ENCODE measurements at places on chromosomes 5 and 9.

GRCh38 chr5:113215401-113216060 lies 219.3 kb downstream of the TSSK1B start:
- H3K27me3 ChIP-seq = no peaks in the 10 kb centered on the region
- H3K4me1 ChIP-seq = peaks cover 45% of the 10 kb centered on the region
- H3K36me3 ChIP-seq = no peaks in the 10 kb centered on the region
- DNase-seq = no peak

DNA sequence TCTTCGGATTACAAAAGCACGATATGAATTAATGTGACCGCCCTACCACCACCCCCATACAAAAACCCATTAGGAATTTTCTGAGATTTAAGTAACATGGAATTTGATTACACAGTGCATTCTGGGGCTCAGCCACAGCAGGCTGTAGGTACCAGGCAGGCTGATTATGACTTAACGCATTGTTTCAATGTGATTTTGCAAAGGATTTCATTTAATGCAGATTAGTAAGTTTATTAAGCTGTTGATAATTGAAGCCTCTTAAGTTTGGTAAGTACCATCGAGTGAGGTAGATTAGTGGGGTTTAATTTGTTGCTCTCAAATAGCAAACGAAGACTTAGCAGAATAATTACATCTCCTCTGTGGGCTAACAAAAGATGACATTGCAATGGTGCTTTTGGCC lies 240.1 kb downstream of the TRPM3 start:
- DNase-seq = no peak
- H3K4me1 ChIP-seq = no peaks in the 10 kb centered on the region
- H3K27me3 ChIP-seq = no peaks in the 10 kb centered on the region
- H3K36me3 ChIP-seq = no peaks in the 10 kb centered on the region
- H3K4me3 ChIP-seq = no peak overlapping the region
- no peak overlapping the region for H3K27ac ChIP-seq

- no peak overlapping the region for H3K27ac ChIP-seq
- no peak for DNase-seq
- H3K4me3 ChIP-seq = no peak overlapping the region
- peaks cover 12% of the 10 kb centered on the region for H3K36me3 ChIP-seq
- no peaks in the 10 kb centered on the region for H3K27me3 ChIP-seq
These were observed 7.6 kb downstream of the GPX3 start for GRCh38 chr5:151027961-151028479.

GRCh38 chr5:73066466-73066865 lies 53.9 kb upstream of the TMEM171 start:
- no peaks in the 10 kb centered on the region for H3K27me3 ChIP-seq
- no peak overlapping the region for H3K27ac ChIP-seq
- no peaks in the 10 kb centered on the region for H3K4me1 ChIP-seq
- peaks cover 14% of the 10 kb centered on the region for H3K36me3 ChIP-seq
- DNase-seq = no peak
- H3K4me3 ChIP-seq = no peak overlapping the region

- no peak overlapping the region for H3K4me3 ChIP-seq
- H3K27ac ChIP-seq = no peak overlapping the region
- no peak for DNase-seq
- H3K4me1 ChIP-seq = no peaks in the 10 kb centered on the region
- peaks cover 12% of the 10 kb centered on the region for H3K36me3 ChIP-seq
These were observed 49.7 kb downstream of the PLPP1 start for GRCh38 chr5:55485073-55485472.

GRCh38 chr5:80083101-80083890 lies 48.1 kb downstream of the THBS4 start:
- DNase-seq = peak; percentile 75
- H3K4me1 ChIP-seq = no peaks in the 10 kb centered on the region
- no peaks in the 10 kb centered on the region for H3K36me3 ChIP-seq
- H3K4me3 ChIP-seq = no peak overlapping the region

GRCh38 chr5:71865665-71866320 lies 146.7 kb downstream of the CARTPT start:
- no peaks in the 10 kb centered on the region for H3K27me3 ChIP-seq
- H3K27ac ChIP-seq = no peak overlapping the region
- no peaks in the 10 kb centered on the region for H3K36me3 ChIP-seq

- DNase-seq = no peak
- H3K4me3 ChIP-seq = no peak within 1 kb of the TSS
- no peaks in the 10 kb centered on the region for H3K27me3 ChIP-seq
- H3K36me3 ChIP-seq = no peaks in the 10 kb centered on the region
- H3K27ac ChIP-seq = no peak within 1 kb of the TSS
- no peaks in the 10 kb centered on the region for H3K4me1 ChIP-seq
These were observed at the start of gene SAXO1 for GRCh38 chr9:19033015-19033414. SAXO1 (minus strand) TSS chr9:19033209; CDS start chr9:19032908, 301 bp downstream.

GRCh38 chr5:172403817-172404216 lies 50.5 kb downstream of the SH3PXD2B start:
- DNase-seq = peak; percentile 40
- H3K36me3 ChIP-seq = no peaks in the 10 kb centered on the region
- H3K4me1 ChIP-seq = peaks cover 30% of the 10 kb centered on the region
- H3K4me3 ChIP-seq = no peak overlapping the region

- H3K4me1 ChIP-seq = peaks cover 5% of the 10 kb centered on the region
- no peak overlapping the region for H3K4me3 ChIP-seq
- no peaks in the 10 kb centered on the region for H3K27me3 ChIP-seq
- DNase-seq = no peak
- H3K27ac ChIP-seq = peak overlapping the region; percentile 90
- no peaks in the 10 kb centered on the region for H3K36me3 ChIP-seq
These were observed 98.8 kb upstream of the KLF4 start for GRCh38 chr9:107588393-107588792.

DNA sequence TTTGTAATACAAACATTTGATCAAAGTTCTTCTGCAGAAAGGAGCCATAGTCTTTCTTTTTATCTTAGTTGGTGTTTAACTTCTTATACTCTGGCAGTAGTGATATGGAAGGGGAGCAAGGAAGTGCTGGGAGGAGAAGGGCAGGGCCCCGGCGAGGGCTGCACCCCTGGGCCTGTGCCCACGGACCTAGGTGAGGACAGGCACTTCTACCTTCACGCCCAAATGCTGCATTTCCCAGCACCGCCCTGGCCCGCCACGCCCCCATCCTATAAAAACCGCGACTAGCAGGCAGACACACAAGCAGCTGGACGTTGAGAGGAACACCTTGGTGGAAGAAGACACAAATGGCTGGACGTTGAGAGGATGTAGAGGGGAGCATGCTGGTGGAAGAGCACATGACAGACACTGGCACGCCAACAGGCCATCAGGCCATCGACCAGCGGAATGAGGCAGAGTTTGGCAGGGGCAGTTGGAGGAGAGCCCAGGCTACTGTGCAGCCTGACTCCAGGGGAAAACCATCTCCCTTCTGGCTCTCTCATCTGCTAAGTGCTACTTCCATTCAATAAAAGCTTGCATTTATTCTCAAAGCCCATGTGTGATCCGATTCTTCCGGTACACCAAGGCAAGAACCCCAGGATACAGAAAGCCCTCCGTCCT lies 81.5 kb upstream of the C9orf72 start:
- H3K27me3 ChIP-seq = no peaks in the 10 kb centered on the region
- no peak overlapping the region for H3K4me3 ChIP-seq
- H3K27ac ChIP-seq = no peak overlapping the region
- DNase-seq = no peak
- no peaks in the 10 kb centered on the region for H3K36me3 ChIP-seq
- H3K4me1 ChIP-seq = no peaks in the 10 kb centered on the region

GRCh38 chr5:76388791-76389512 lies 14.1 kb upstream of the IQGAP2 start:
- DNase-seq = no peak
- H3K4me3 ChIP-seq = no peak overlapping the region
- H3K4me1 ChIP-seq = peaks cover 13% of the 10 kb centered on the region
- no peak overlapping the region for H3K27ac ChIP-seq
- no peaks in the 10 kb centered on the region for H3K27me3 ChIP-seq
